T1000 (cell line): ENCODE measurements at places on chromosomes 4 and X.
A peak's percentile ranks its signal among the peaks of the same experiment; 100 is the strongest.

DNA sequence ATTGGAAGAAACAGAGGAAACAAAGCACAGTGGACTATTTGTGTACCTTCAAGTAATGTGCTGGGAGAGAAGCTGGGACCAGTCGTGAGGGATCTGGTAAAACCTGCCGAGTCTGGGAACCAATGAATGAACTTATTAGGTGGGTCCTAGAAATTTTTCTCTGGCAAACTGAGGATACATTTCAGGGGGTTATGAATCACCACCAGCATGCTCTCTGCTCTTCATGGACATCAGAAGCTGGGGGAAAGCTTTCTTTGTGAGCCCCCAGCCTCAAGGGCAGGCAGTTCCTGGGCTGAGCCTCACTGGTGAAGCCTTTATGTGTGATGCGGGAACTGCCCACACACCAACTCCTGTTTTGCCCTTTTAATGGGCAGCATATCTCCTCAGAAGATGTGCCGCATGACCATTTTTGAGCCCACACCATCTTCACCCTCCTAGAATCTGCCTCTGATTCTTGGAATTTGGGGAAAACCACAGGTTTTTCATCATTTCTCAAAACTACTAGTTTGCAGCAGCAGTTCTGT, 95.4 kb upstream of the ENPP6 start:
- no peak for DNase-seq

DNA sequence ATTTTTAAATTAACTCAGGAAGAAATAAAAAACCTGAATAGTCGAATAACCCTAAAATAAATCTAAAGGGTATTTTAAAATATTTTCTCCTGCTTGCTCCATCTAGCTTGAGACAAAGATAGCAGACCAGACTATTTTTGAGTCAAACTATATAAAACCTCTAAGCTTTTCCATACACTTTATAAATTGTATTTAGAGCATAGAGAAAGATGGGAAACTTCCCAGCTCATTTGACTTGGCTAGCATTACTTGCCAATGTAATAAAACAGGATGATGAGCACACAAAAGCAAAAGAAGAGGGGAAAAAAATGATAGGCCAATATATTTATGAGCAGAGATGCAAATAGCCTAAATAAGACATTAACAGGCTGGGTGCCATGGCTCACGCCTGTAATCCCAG, 117.1 kb downstream of the ANAPC4 start:
- no peak for DNase-seq

- no peak for DNase-seq
Measured at GRCh38 chr4:128550060-128550459, 259.4 kb upstream of the JADE1 start.

- DNase-seq: no peak
Measured at GRCh38 chrX:97858592-97858991, 974.9 kb downstream of the RPA4 start.

GRCh38 chr4:147963839-147964238, 232.0 kb downstream of the ARHGAP10 start:
- DNase-seq: no peak

DNA sequence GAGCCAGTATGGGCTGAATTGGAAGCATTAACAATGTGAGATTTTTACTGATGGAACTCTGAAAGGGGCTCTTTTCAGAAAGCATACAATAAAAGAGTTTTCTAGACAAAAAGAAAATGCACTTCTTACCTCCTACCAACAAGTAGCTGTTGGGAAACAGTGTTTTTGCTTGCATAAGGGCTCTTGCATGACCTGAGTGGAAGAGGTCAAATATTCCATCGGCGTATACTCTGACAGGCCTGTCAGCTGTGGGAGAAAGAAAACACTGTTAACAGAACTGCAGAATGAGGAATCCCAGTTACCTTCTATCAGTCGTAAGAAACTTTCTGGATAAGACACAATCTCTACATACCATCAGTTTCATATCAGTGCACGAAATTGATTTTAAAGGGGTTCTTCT, 39.5 kb downstream of the PCYT1B start:
- no peak for DNase-seq

GRCh38 chr4:100742045-100742444, 224.2 kb upstream of the EMCN start:
- no peak for DNase-seq

- DNase-seq: no peak
Measured at GRCh38 chrX:103488332-103488731, 31.0 kb downstream of the RAB40A start.

- no peak for DNase-seq
Measured at GRCh38 chr4:19300213-19300612, 951.5 kb upstream of the SLIT2 start.

DNA sequence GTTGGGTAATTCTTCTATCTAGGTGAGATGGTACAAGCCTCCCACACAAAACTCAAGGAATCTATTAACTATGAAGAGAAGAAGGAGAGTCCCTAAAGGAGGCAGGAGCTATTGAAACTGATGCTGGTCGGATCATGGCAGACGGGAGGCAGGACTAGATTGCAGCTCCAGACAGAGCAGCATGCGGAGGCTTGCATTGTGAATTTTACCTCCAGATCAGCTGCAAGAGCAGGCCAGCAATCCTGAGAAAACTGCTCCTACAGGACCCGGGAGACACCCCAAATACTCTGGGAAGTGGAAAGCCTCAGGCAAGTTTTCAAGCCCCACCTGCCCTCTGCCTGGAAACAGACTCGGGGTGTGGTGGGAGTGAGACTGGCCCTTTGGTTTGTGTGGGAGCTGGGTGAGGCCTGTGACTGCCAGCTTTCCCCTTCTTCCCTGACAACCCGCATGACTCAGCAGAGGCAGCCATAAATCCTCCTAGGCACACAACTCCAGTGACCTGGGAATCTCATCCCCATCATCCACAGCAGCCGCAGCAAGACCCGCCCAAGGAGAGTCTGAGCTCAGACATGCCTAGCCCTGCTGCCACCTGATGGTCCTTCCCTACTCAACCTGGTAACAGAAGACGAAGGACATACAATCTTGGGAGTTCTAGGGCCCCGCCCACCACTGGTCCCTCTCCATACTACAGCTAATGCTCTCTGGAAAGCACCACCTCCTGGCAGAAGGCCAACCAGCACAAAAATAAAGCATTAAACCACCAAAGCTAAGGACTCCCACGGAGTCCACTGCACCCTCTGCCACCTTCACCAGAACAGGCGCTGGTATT, 30.9 kb downstream of the GATB start:
- peak; percentile 38 for DNase-seq

DNA sequence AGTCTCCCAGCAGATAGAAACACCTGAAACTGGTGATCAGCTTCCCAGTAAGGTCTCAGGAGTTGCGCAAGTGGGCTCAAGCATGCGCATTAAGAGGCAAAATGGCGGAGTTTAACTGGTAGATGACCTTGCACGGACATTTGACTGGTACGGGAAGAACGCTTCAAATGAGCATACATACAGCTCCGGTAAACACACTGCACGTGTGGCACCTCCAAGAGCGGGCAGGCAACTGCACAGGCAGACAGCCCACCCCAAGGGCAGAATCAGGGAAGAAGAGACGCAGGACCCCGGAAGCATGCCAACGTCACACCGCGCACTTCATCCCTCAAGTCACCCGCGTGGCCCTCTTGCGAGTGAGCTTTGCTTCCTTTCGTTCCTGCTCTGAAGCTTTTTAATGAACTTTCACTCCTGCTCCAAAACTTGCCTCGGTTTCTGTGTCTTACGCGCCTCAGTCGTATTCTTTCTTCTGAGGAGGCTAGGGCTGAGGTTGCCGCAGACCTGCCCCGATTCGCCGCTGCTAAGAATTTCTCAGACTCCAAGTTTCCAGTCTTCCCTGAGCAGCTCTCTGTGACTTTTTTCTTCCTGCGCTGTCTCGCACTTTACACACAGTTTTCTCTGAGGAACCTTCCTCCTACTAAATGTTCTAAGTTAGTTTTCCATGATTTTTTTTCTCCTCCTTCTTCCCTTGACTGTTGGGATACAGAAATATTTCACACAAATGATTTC, 180.7 kb upstream of the ZFP42 start:
- peak; percentile 27 for DNase-seq
